ENCODE measurements at places on chromosomes 16 and 17. TPM values are rescaled to one million over a fixed set of nuclear protein-coding genes. Genes with fewer than 3 reads are reported as not detected.

Gene LAT
- total RNA-seq: 273 TPM

- H3K4me1 ChIP-seq: peaks cover 6% of the 10 kb centered on the region
- peaks cover 49% of the 10 kb centered on the region for H3K27me3 ChIP-seq
Measured at GRCh38 chr17:39607851-39608130, at the start of gene NEUROD2. Gene NEUROD2, minus strand, starts transcription at chr17:39607920. Its CDS starts 1,321 bp downstream, at chr17:39606599.

- peaks cover 3% of the 10 kb centered on the region for H3K4me1 ChIP-seq
- no peak overlapping the region for H3K27ac ChIP-seq
- DNase-seq: no peak
- H3K36me3 ChIP-seq: peaks cover 33% of the 10 kb centered on the region
Measured at GRCh38 chr17:611202-611601, 103.4 kb downstream of the VPS53 start.

DNA sequence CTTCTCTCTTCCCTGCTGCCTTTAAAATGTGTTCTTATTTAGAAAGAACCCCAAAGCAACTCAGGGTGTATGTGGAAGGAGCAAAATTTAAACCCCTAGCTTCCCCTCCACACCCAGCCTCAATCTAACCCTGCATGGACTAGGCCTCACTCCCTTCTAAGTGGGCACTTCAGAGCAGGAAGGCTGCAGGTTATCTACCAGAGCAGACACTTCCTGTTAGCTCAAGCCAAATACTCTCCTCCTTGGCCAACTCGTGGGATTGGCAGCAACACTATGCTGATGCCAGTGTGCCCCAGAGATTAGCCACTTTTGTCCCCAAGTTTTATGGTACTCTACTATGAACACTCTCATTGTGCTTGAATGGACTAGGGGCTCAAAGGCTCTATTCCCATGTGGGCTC lies 35.6 kb downstream of the CCDC42 start:
- H3K4me1 ChIP-seq: no peaks in the 10 kb centered on the region
- H3K4me3 ChIP-seq: no peak overlapping the region
- DNase-seq: no peak
- H3K27ac ChIP-seq: no peak overlapping the region

- no peak overlapping the region for H3K27ac ChIP-seq
- H3K4me1 ChIP-seq: no peaks in the 10 kb centered on the region
- DNase-seq: no peak
- H3K36me3 ChIP-seq: no peaks in the 10 kb centered on the region
Measured at GRCh38 chr17:18946536-18946935, 5.4 kb upstream of the SLC5A10 start.

DNA sequence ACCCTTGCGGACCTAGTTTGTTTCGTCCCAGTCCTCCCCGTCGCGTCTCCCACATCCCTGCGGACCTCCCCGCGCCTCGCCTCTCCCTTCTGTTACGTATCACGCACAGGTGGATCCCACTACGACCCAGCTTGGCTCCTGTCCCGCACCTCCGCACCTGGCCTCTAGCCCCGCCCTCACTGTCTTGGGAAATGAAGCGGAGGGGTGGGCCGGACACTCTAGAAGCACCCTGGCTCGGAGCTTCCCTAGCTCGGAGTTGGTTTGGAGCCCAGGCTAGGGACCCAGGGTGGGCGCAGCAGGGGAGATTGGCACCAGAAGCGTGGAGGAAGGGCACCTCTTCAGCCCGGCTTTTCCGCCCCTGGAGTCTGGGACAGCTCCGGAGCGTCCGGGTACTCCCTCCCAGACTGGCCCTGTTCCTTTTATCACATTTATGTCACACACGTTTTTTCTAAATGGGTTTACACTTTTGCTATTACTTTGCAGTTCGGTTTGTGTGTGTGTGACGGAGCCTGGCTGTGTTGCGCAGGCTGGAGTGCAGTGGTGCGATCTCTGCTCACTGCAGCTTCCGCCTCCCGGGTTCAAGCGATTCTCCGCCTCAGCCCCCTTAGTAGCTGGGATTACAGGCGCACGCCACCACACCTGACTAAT lies 1.4 kb upstream of the CEMP1 start:
- peak overlapping the region; percentile 100 for H3K27ac ChIP-seq
- H3K4me3 ChIP-seq: peak overlapping the region; percentile 98
- peaks cover 6% of the 10 kb centered on the region for H3K36me3 ChIP-seq
- H3K4me1 ChIP-seq: peaks cover 18% of the 10 kb centered on the region

DNA sequence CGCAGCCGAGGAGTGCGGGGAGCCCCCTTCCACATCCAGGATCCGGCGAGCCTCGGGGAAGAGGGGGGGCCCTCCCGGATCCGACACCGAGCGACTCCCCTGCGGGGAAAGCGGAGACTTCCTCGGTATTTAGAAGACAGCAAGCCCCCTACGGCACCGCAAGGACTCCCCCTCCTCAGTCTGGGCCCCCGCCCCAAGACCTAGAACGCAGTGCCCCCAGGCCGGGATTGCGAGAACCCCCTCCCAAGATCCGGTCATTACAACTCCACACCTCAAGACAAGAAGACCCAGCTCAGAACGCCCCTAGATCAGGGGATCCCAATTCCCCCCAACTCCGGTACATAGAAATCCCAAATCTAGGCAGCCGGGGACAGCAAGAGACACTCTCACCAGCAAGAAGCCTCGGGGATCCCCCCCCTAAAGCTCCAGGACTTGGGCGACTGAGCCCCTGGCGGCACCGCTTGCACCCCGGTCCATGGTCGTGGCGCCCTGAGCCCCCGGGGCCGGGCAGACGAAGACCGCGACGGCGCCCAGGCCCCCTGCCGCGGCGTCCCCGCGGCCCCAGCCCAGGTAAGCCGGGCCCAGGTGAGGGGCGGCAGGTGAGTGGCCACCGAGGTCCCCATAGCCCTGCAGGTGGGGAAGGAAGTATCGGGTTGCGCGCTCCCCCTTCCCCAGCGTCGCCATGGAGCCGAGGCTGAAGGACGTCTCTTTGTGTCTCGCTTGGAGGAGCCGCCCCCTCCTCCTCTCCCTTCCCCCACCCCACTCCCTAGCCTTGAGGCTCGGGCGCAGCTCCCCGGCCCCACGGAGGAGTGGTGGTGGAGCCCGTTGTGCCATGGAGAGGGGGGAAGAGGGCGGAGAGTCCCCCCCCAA lies 641 bp downstream of the SBK1 start:
- DNase-seq: no peak
- peaks cover 37% of the 10 kb centered on the region for H3K4me1 ChIP-seq
- peaks cover 22% of the 10 kb centered on the region for H3K27me3 ChIP-seq
- H3K27ac ChIP-seq: no peak overlapping the region
- no peaks in the 10 kb centered on the region for H3K36me3 ChIP-seq
- peak overlapping the region; percentile 75 for H3K4me3 ChIP-seq

- H3K4me1 ChIP-seq: peaks cover 48% of the 10 kb centered on the region
- peaks cover 10% of the 10 kb centered on the region for H3K27me3 ChIP-seq
- no peak overlapping the region for H3K27ac ChIP-seq
- H3K36me3 ChIP-seq: peaks cover 26% of the 10 kb centered on the region
Measured at GRCh38 chr16:74607962-74608356, 1.0 kb upstream of the GLG1 start.

GRCh38 chr17:49063652-49064051 lies 66.5 kb downstream of the IGF2BP1 start:
- no peak overlapping the region for H3K27ac ChIP-seq
- peaks cover 12% of the 10 kb centered on the region for H3K27me3 ChIP-seq
- no peak overlapping the region for H3K4me3 ChIP-seq
- H3K36me3 ChIP-seq: no peaks in the 10 kb centered on the region

Gene DNAH17
- total RNA-seq: 0.11 TPM

Gene KRT31
- total RNA-seq: not detected

GRCh38 chr16:57427824-57428223 lies 19.4 kb downstream of the CIAPIN1 start:
- H3K36me3 ChIP-seq: peaks cover 49% of the 10 kb centered on the region
- no peak overlapping the region for H3K4me3 ChIP-seq
- no peak overlapping the region for H3K27ac ChIP-seq
- no peaks in the 10 kb centered on the region for H3K4me1 ChIP-seq

DNA sequence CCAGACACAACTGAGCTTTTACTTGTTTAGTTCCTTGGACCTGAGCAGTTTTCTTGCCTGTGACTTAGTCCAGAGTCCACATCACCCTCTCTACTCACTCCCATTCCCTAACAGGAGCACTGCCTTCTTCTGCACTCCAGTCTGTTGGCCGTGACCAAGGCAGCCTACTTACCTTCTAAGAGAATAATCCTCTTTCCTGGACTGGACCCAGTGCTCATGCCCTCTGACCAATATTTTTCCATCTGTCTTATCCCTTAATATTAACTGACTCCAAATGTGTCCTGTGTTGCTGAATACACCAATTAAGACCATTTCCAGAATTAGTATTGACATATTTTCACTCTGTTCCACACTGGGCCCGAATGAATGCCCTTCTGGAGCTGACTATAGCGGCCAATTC lies 681.0 kb upstream of the KIF2B start:
- no peaks in the 10 kb centered on the region for H3K36me3 ChIP-seq
- no peak overlapping the region for H3K27ac ChIP-seq
- no peak for DNase-seq
- no peaks in the 10 kb centered on the region for H3K27me3 ChIP-seq
- no peak overlapping the region for H3K4me3 ChIP-seq
- H3K4me1 ChIP-seq: no peaks in the 10 kb centered on the region

DNA sequence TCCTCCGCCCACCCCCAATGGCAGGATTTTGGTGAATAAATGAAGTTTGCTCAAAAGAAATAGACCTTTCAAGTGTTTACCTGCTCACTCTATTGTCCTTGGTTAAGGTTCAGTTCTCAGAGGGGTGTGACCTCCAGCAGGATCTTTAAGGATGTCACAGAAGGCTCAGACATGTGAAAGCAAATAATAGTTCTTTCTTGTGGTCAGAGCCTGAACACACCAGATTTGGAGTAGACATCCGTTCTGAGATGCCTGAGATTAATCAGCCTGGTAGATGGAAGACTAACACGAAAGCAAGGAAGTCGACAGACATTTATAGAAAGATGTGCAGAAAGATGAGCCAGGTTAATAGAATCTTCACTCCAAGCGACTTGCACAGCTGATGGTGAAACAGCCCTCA lies 557.9 kb upstream of the CDH11 start:
- no peak overlapping the region for H3K27ac ChIP-seq
- no peaks in the 10 kb centered on the region for H3K27me3 ChIP-seq
- no peaks in the 10 kb centered on the region for H3K4me1 ChIP-seq
- no peak for DNase-seq
- no peak overlapping the region for H3K4me3 ChIP-seq

DNA sequence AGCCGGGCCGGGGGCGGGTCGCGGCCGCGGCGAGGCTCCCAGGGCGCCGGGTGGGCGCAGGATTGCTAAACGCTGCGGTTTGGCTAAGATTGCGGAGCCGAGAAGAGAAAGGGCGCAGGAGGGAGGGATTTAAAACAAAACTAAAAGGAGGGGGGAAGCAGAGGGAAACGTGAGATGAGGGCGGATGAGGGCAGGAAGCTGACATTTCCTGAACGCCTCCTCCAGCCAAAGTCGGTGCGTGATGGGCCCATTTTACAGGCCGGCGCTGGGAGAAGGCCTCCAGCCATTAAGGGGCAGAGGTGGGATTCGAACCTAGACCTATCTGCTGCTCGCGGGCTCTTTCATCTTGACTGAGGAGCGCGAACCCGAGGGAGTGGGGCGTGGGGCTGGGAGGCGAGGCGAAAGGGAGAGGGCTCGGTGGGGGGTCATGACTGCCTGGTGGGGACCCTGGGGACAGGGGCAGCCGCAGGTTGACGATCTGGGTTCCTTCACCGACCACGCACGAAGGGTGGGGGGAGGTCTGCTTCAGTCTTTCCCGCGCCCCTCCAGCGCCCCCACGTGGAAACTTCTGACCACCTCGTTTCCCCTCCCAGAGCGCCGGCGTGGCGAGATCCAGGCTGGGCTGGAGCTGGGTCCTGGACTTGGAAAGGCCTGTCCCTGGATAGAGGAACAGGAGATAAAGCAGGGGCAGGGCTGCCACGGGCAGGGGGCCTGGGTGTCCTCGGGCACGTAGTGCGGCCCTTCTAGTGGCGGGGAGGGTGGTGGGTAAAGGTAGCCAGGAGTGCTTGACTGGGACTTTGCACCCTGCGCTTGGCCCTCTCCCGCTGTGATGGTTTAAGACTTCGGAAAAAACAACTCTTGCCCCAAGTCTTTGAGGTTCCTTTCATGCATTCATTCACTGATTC lies 3.8 kb upstream of the TAC4 start:
- H3K27ac ChIP-seq: peak overlapping the region; percentile 67
- H3K4me1 ChIP-seq: peaks cover 8% of the 10 kb centered on the region
- H3K4me3 ChIP-seq: peak overlapping the region; percentile 78
- peak; percentile 53 for DNase-seq
- peaks cover 10% of the 10 kb centered on the region for H3K27me3 ChIP-seq
- H3K36me3 ChIP-seq: no peaks in the 10 kb centered on the region

DNA sequence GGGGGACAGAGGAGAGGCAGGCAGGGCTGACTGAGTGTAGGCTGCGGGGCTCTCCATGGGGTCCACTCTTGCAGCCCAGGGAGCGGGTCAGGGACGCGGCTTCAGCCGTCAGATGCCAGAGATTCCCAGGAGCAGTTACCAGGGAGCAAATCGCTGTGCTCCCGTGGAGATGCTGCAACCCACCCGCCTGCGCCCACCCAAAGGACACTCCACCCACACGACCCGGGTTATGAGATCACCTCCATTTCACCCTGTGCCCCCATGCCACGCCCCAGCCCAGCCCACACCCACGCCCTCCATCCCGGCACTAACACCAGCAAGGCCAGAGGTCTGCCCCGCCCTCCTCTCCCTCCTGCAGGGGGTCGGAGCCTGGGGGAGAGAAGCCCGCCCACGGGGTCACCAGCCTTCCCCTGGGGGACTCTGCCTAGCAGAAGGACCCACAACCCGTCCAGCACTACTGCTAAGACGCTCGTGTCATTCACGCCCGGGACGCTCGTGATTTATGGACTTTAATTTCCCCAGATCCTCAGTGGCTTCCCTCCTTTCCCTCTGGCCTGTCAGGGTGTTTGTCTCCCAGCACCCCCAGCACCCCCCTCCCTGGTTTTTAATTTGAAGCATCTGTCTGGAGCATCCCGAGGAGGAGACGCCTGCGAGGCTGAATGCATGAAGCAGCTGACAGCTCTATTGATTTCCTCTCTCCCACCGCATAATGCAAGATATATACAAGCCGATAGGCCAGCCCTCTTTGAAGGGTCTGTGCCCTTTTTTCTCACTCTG lies 6.7 kb upstream of the RPL38 start:
- H3K4me1 ChIP-seq: peaks cover 5% of the 10 kb centered on the region
- H3K4me3 ChIP-seq: no peak overlapping the region
- H3K27me3 ChIP-seq: peaks cover 18% of the 10 kb centered on the region
- no peak for DNase-seq
- no peak overlapping the region for H3K27ac ChIP-seq
- no peaks in the 10 kb centered on the region for H3K36me3 ChIP-seq

DNA sequence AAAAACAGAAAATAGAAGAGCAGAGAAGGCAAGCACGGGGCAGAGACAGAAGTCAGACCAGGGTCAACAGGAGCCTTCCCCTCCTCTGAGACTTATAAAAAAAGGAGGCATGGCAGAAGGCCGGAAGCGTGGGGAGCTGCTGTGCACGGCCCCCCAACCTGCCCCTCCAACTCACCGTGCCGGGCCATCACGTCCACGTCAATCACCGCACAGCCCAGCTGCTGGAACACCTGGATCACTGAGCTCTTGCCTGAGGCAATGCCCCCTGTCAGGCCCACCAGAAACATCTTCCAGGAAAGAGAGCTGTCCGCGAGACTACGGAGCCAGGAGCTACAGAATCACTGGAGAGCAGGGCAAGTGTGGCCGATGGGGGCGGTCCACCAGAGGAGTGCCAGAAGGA lies 16.8 kb downstream of the DCAKD start:
- peaks cover 34% of the 10 kb centered on the region for H3K36me3 ChIP-seq
- no peak for DNase-seq
- H3K4me1 ChIP-seq: peaks cover 3% of the 10 kb centered on the region
- no peak overlapping the region for H3K4me3 ChIP-seq
